ENCODE measurements at places on chromosomes 11 and 22.

GRCh38 chr11:105489446-105489845 lies 120.4 kb upstream of the GRIA4 start:
- no peak for DNase-seq

GRCh38 chr22:29382580-29383302 lies 5.6 kb downstream of the AP1B1 start:
- DNase-seq = no peak

- DNase-seq = no peak
Measured at GRCh38 chr11:10041748-10042446, 252.1 kb downstream of the SBF2 start.

DNA sequence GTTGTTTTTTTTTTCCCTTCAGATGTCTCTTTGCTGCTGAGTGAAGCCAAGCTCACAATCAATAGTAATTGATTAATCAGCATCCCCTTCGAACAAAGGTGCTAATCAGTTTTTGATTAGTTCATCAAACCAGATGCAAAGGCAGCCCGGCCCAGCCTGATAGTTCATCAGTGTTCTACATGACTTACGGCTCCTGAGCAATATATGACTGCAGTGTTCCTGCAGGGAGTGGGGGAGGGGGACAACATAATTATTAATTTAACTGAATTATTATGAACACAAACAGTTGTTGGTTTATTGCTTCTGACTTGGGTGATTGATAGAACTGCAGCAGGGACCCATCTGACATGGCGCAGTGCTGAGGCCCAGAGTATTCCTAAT lies 315.3 kb downstream of the CADM1 start:
- DNase-seq = no peak

- DNase-seq = no peak
Measured at GRCh38 chr11:44408711-44409470, 99.0 kb upstream of the ALX4 start.

- DNase-seq = no peak
Measured at GRCh38 chr22:21611210-21611977, 18.4 kb downstream of the YDJC start.

- no peak for DNase-seq
Measured at GRCh38 chr11:75014129-75014528, 25.4 kb downstream of the NEU3 start.

DNA sequence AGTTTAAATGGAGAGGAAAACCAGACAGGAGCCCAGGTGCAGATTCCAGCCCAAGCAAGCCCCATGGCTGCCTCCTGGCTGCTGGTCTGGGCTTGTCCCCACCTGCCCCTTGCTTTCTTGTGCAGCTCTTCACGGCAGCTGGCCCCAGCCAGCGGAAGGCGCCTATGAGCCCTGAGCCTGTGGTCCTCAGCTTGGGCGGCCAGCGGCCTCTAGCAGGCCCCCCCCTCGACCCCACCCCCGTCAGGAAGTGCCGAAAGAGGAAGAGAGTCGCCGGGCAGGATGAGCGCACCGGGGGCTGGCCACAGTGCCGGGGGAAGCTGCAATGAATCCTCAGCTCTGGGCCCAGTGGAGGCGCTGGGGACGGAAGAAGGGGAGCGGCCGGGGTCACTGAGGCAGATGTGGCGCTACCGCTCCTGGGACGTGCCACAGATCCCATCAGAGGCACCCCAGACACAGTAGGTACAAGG lies 2.1 kb upstream of the DGKZ start:
- DNase-seq = no peak

Measured in stimulated activated CD4-positive, alpha-beta T cell treated with anti-CD3 and anti-CD28 coated beads, Interleukin-4, amount 100 ng/mL, for 4 hours (primary cell).